Tracheal epithelial cell (primary cell): ENCODE measurements at places on chromosomes 4 and X. TPM values are rescaled to one million over a fixed set of nuclear protein-coding genes. Genes with fewer than 3 reads are reported as not detected.

DMRTC1 gene
- not detected in 2 replicates for total RNA-seq

YY2 gene
- total RNA-seq, result 0.48 and 1.3 TPM in 2 replicates

ARMCX1 gene
- total RNA-seq, result 7.2 and 15.7 TPM in 2 replicates

BEX1 gene
- not detected in 2 replicates for total RNA-seq

HAUS7 gene
- 4.7 and 10.6 TPM in 2 replicates for total RNA-seq

VGLL1 gene
- total RNA-seq, result 0.43 and 1.4 TPM in 2 replicates

PGAM4 gene
- total RNA-seq, result not detected in 2 replicates

TGIF2LX gene
- total RNA-seq, result not detected in 2 replicates

GIMD1 gene
- not detected in 2 replicates for total RNA-seq

OTC gene
- not detected in 2 replicates for total RNA-seq

SERPINA7 gene
- total RNA-seq, result not detected in 2 replicates

GLOD5 gene
- not detected in 2 replicates for total RNA-seq

HTN1 gene
- total RNA-seq, result not detected in 2 replicates

SLC34A2 gene
- total RNA-seq, result 0.21 and 3.6 TPM in 2 replicates

CENPVL1 gene
- not detected in 2 replicates for total RNA-seq

TMEM35A gene
- not detected in 2 replicates for total RNA-seq

ZDHHC15 gene
- not detected in 2 replicates for total RNA-seq

CHRNA9 gene
- total RNA-seq, result 0.48 TPM in 1 of 2 replicates, not detected in the other

CLDN22 gene
- total RNA-seq, result not detected in 2 replicates

LDOC1 gene
- total RNA-seq, result 0.72 and 0.85 TPM in 2 replicates

DKK2 gene
- under 0.01 TPM in 1 of 2 replicates, not detected in the other for total RNA-seq

FGF13 gene
- total RNA-seq, result 1.4 and 3.0 TPM in 2 replicates

MTM1 gene
- 11.3 and 13.2 TPM in 2 replicates for total RNA-seq

TMSB15A gene
- total RNA-seq, result 0.24 TPM in 1 of 2 replicates, not detected in the other

CABS1 gene
- total RNA-seq, result not detected in 2 replicates

MTNR1A gene
- total RNA-seq, result not detected in 2 replicates

CDS1 gene
- total RNA-seq, result 16.1 and 39.0 TPM in 2 replicates

HPGDS gene
- not detected in 2 replicates for total RNA-seq

NPY5R gene
- under 0.01 TPM in 1 of 2 replicates, not detected in the other for total RNA-seq

CD38 gene
- under 0.01 and 0.21 TPM in 2 replicates for total RNA-seq

PHEX gene
- 4.3 and 7.0 TPM in 2 replicates for total RNA-seq

PCDH10 gene
- under 0.01 TPM in 2 replicates for total RNA-seq

PDCL2 gene
- total RNA-seq, result 0.24 TPM in 1 of 2 replicates, not detected in the other

TLR10 gene
- under 0.01 TPM in 1 of 2 replicates, not detected in the other for total RNA-seq

AKAP14 gene
- total RNA-seq, result 0.64 TPM in 1 of 2 replicates, not detected in the other

RENBP gene
- total RNA-seq, result 2.1 and 5.5 TPM in 2 replicates

MYOZ2 gene
- total RNA-seq, result not detected in 2 replicates

SCD5 gene
- total RNA-seq, result 3.8 and 64.8 TPM in 2 replicates

CTAG2 gene
- not detected in 2 replicates for total RNA-seq

PNCK gene
- total RNA-seq, result 3.9 and 4.7 TPM in 2 replicates
